ENCODE measurements at places on chromosomes 5 and 9. TPM values are rescaled to one million over a fixed set of nuclear protein-coding genes. Genes with fewer than 3 reads are reported as not detected.

DNA sequence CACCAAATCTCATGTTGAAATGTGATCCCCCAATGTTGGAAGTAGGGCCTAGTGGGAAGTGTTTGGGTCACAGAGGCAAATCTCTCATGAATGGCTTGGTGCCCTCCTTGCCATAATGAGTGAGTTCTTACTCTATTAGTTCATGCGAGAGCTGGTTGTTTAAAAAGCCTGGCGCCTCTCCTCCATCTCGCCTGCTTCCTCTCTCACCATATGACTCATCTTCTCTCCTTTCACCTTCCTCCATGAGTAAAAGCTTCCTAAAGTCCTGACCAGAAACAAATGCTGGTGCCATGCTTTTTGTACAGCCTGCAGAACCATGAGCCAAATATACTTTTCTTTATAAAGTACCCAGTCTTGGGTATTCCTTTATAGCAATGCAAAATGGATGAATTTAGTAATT lies 20.9 kb upstream of the ARHGAP26 start:
- no peak overlapping the region for H3K4me3 ChIP-seq
- H3K4me1 ChIP-seq = peaks cover 45% of the 10 kb centered on the region
- H3K27ac ChIP-seq = peak overlapping the region; percentile 66

The PCDHGC4 gene
- total RNA-seq = 0.54 TPM

The SLC25A2 gene
- not detected for total RNA-seq

DNA sequence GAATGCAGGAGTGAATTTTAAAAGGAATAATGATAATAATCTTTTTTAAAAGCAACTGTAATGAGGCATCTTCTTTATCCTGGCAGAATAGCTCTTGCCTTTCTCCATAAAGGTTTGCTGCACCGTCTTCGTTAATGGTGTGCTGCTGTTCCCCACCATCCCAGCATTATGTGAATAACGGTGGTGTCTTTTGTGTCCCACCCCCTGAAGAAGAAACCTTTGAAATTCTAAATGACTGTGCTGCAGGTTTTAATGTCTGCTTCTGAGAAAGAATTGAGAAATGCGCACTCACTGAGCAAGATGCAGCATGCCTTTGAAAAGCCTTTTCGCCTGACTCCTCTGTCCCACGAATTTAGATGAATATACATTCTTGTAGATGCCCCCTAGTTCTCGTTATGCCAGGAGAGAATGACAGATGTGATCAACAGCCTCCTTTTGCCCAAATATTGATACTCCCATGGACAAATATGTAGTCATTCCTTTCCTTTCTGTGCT lies 246.1 kb upstream of the ZNF462 start:
- no peak overlapping the region for H3K27ac ChIP-seq
- no peaks in the 10 kb centered on the region for H3K36me3 ChIP-seq
- H3K4me1 ChIP-seq = no peaks in the 10 kb centered on the region
- no peaks in the 10 kb centered on the region for H3K27me3 ChIP-seq
- DNase-seq = no peak

DNA sequence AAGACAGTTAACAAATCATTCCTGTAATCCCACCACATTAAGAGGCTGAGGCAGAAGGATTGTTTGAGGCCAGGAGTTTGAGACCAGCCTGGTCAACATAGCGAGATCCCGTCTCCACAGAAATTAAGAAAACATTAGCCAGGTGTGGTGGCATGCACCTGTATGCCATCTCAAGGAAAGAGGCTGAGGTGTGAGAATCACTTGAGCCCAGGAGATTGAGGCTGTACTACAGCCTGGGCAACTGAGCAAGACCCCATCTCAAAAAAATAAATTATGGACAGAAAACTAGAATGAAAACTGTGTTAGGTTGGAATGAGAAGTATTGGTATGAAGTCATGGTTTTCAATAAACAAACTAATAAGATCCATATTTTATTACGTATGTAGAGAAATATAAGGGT lies 23.0 kb upstream of the AK3 start:
- no peak for DNase-seq
- no peaks in the 10 kb centered on the region for H3K27me3 ChIP-seq
- no peaks in the 10 kb centered on the region for H3K36me3 ChIP-seq
- H3K27ac ChIP-seq = no peak overlapping the region

DNA sequence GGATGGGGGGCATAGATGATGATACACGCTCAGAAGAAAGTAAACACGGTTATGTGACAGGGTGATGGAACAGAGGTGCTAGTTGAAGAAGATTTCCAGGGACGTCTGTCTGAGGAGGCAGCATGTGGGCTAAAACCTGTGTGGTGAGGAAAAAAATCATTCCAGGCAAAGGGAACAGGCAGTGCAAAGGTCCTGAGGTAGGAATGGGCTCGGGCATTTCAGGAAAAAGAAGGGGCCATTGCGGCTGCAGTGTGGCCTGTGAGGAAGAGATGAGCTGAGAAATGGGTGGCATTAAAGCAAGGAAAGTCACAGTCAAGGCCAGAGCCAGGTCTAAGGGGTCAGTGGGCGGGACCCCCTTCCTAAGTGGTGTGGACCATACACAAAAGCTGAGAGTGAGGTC lies 18.2 kb downstream of the TSPAN17 start:
- H3K4me3 ChIP-seq = no peak overlapping the region
- no peaks in the 10 kb centered on the region for H3K36me3 ChIP-seq
- no peak overlapping the region for H3K27ac ChIP-seq
- H3K27me3 ChIP-seq = peaks cover 37% of the 10 kb centered on the region
- DNase-seq = no peak
- H3K4me1 ChIP-seq = no peaks in the 10 kb centered on the region

DNA sequence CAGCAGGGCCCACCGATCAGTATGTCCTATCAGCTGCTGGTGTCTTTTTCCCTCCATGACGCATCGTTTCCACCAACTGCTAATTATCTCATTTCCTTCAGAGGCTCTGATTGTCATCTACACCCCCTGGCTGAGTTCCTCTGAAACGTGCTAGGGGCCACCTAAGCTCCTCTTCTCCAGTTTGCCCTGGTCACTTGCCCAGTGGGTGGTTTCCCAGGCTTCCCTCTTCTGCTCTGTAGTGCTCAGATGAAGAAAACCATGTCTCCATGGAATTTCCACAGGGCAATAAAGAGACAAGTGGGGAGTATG lies 65.3 kb downstream of the TSTD2 start:
- no peaks in the 10 kb centered on the region for H3K27me3 ChIP-seq
- no peak for DNase-seq
- no peaks in the 10 kb centered on the region for H3K36me3 ChIP-seq
- H3K4me1 ChIP-seq = no peaks in the 10 kb centered on the region
- H3K27ac ChIP-seq = no peak overlapping the region

The BTNL9 gene
- total RNA-seq = not detected

DNA sequence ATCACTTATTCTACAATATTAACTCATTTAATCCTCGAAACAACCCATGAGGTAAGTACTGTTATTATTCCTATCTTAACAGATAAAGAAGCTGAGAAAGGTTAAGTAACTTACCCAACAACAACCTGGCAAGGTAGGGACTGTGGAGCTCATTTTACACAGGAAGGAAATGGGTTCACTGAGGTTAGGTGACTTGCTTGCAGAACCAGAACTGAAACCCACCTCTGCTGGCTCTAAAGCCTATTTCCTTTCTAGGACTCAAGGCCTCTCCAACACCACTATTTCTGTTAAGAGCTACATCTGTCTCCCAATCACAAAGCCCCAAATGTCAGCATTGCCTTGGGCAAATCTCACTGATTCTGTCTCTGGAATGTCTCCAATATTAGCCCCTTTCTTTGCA lies 38.9 kb upstream of the IFNK start:
- H3K4me3 ChIP-seq = no peak overlapping the region
- H3K36me3 ChIP-seq = no peaks in the 10 kb centered on the region
- no peak overlapping the region for H3K27ac ChIP-seq
- DNase-seq = no peak

DNA sequence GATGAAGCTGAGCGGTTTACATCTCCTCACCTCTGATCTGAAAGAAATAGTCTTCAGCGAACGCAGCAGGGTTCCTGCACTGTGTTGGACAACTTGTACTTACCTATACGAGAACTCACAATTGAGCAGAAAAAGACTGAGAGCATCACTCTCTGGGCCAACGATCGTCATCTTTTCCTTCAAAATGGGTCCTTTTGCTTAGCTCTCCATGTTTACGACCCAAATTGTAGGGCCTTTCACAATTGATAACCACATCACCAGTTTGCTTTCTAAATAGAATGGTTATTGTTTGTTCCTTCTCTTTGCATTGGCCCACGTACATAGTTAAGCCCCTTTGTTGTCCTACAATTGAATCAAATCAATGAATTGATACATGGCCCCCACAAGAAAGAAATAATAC lies 110.0 kb upstream of the DMRT1 start:
- H3K4me3 ChIP-seq = no peak overlapping the region
- H3K27me3 ChIP-seq = no peaks in the 10 kb centered on the region
- peaks cover 19% of the 10 kb centered on the region for H3K4me1 ChIP-seq
- no peak for DNase-seq
- no peak overlapping the region for H3K27ac ChIP-seq

DNA sequence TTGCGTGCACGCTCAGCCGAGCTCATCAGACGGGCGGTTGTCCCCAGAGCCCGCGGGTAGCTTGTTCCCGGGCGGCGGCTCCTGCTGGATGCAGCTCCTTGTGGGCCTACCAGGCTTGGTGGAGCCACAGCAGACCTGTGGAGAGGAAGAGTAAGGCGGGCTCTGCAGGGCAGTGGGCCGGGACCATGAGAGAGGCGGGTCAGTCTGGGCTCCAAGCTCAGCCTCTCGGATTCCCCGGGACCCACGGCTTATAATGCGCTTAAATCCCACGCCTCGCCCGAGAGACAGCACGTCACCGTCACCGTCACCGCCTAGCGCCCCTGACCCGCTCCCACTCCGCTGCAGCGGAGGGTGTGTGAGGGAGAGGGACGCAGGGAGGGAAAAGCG lies 1.9 kb upstream of the ANKRD18A start:
- no peak overlapping the region for H3K4me3 ChIP-seq
- H3K27me3 ChIP-seq = peaks cover 56% of the 10 kb centered on the region
- DNase-seq = no peak
- H3K36me3 ChIP-seq = no peaks in the 10 kb centered on the region
- no peaks in the 10 kb centered on the region for H3K4me1 ChIP-seq

The STXBP1 gene
- total RNA-seq = 61.8 TPM

The PTGDS gene
- total RNA-seq = not detected

DNA sequence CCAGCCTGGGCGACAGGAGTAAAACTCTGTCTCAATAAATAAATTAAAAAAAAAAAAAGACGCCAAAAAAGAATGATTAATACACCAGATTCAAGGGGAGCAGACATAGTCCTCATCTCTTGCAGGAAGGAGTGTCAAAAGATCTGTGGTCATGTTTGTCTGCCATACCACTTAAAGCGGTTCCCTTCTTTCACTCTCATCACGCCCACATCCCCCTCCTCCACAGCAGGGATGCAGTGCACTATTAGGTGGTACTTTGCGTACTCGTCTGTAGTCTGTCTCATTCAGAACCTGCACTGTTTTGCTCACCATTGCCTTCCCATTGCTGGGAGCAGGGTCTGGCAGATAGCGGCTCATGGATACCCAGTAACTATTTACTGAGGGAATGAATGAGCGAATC lies 11.2 kb downstream of the CDHR2 start:
- H3K27me3 ChIP-seq = no peaks in the 10 kb centered on the region
- no peaks in the 10 kb centered on the region for H3K36me3 ChIP-seq

The SLC4A9 gene
- not detected for total RNA-seq

The LTC4S gene
- total RNA-seq = 3.7 TPM

DNA sequence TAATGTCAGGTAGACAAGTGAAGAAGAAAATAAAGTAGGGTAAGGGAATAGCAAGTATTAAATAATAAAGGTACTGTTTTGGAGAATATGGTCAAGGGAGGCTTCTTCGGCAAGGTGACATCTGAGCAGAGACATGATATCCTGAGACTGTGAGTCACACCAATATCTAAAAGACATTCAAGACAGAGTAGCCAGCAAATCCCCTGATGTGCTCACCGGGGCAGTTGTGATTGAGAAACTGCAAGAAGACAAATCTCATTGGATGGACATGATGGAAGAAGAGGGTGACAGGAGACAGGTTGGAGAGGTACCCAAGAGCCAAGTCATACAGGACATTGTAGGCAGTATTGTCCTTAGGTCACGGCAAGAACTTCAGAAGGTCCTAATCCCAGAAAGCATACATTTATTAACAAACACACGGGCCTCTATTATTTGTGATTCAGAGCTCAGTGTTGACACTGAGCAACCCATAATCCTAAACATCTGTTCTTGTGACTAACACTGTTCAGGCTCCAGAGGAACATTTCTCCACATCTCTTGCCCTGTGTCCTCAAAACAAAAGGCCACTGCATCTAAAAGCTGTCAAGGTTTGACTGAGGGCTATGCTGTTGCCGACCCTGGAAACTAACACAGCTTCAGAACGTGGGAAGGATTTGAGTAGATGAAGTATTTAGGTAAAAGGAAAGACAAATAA lies 258.7 kb upstream of the CLINT1 start:
- no peaks in the 10 kb centered on the region for H3K36me3 ChIP-seq
- H3K4me1 ChIP-seq = peaks cover 40% of the 10 kb centered on the region
- peak; percentile 87 for DNase-seq
- peak overlapping the region; percentile 17 for H3K4me3 ChIP-seq
- peak overlapping the region; percentile 84 for H3K27ac ChIP-seq

DNA sequence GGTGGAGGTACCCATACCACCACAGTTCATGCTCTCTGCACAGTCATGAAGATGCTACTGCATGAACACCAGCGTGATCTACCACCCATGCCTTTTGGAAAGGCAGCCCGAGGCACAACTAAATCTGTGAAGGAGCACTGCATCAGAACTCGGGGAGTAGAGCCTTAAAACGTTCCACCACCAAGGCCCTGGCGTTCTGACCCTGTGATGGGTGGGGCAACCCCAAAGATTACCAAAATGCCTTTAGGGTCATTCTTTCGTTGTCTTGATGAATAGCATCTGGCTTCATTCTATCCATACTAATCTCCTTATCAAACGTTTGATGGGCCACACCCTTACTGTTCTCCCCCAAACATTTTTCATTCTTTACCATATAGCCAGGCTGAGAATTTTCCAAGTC lies 97.9 kb downstream of the ADAMTS6 start:
- H3K4me3 ChIP-seq = no peak overlapping the region
- no peaks in the 10 kb centered on the region for H3K27me3 ChIP-seq
- H3K36me3 ChIP-seq = peaks cover 37% of the 10 kb centered on the region

DNA sequence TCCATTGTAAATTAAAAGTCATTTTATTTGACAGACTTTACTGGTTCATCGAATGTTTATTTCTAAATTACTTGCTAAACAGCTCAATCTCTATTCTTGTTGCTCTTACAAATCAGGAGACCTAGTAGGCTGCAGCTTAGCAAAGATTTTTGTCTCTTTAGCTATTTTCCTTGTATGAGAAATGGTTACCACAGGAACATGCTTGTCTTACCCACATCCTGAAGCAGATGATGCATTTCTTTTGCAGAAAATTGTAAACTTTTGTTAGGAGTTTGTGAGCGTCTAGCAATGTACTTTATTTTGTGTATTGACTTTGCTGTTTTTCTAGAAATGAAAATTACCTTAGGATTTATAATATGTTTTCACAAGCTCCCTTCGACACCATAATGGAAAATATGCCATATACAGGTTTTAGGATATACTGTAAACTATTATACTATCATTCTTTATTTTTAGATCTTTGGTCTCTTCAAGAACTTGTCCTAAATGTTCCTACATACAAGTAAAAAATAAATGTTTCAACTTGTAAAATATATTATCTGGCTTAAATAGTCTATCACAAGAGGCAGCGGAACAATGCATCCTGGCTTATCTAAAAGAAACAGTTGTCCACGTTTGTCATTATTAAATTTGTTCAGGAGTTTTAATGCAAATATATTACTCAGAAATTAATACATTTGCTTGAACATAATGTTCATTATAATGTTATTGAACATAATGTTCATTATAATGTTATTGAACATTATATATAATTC lies 54.1 kb downstream of the SPEF2 start:
- H3K36me3 ChIP-seq = no peaks in the 10 kb centered on the region
- no peaks in the 10 kb centered on the region for H3K27me3 ChIP-seq
- H3K4me3 ChIP-seq = no peak overlapping the region
- no peak overlapping the region for H3K27ac ChIP-seq
- H3K4me1 ChIP-seq = no peaks in the 10 kb centered on the region
